Stimulated activated CD4-positive, alpha-beta T cell treated with anti-CD3 and anti-CD28 coated beads, Interleukin-15, amount 100 ng/mL, for 1 hour (primary cell): ENCODE measurements at places on chromosomes 11 and 22.

DNA sequence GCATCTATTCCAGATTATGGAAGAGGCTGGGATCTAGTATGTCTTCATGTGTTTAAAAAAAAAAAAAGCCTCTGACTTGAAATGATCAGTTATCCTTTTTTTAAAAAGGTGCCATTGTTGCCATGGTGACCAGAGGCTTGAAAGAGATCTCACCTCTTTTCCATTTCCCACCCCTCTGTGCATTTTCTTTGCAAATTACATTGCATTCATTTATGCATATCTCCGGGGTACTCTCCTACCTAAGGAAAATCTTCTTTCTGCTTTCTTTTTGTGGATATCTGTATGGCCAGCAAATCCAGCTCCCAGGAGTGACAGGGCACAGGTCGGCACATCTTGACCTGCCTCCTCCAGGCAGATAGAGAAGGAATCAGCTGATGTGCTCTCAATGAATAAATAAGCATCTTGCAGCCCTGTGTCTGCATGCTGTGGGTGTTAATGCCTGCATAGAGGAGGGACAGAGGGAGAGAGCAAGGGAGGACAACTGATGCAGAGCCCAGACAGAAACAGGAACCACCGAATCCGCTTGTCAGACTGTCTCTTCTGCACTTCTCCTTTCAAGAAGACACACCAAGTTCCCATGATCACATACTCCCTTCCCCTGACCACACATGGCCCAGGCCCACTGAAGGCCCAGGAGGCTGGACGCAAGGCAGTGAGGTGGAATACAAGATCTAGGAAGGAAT is 50.9 kb downstream of the CWC15 start:
- DNase-seq, result no peak

GRCh38 chr11:8339592-8340022 is 75.9 kb upstream of the LMO1 start:
- no peak for DNase-seq

- DNase-seq, result no peak
These were observed 840.7 kb downstream of the FAM181B start for GRCh38 chr11:81892770-81893635.

- DNase-seq, result no peak
These were observed 16.0 kb upstream of the TMPRSS4 start for GRCh38 chr11:118060869-118061268.

GRCh38 chr11:221998-222789 is 13.9 kb downstream of the SIRT3 start:
- DNase-seq, result no peak

DNA sequence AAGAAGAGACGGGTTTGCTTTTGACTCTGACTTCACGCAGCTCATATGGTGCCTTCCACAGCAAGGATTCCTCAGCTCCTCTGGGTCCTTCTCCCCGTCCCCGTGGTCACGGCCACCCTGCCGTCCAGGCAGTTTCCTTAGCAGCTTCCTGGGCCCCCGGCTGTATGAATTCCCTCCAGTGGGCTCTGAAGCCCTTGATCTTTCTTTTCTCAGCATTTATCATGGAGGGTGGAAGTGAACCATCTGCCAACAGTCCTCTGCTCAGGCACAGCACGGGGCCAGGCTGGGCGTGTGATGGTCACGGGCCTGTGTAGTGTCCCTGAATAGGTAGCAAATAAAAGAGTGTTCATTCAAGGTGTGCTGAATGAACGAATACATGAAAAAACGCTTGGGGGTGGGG is 782.4 kb downstream of the BRD1 start:
- DNase-seq, result no peak

DNA sequence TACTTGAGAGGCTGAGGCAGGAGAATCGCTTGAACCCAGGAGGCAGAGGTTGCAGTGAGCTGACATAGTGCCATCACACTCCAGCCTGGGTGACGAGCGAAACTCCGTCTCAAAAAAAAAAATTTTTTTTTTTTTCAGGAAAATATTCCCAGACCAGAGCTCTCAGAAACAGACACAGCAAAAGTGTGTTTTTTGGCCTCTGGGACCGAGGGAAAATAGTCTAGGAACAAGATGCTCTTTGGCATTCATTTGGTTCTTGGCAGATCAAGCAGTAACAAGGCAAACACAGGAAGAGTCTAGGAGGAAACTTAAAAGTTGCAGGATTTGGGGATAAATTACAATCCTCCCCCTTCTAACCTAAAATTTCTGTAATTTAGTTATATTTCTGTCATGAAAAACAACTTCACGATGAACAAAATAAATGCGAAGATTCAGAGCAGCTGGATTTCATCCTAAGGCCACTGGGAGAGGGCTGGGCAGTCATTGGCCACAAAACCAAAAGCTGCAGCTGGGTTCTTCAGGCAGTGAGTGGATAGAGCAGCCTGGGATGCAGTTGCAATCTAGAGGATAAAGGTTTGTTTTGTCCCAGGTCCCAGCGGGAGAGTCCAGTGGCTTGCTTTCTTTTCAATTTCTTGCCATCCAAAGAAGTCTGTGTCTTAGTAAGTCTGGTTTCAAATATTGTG is 19.7 kb downstream of the ATG16L2 start:
- DNase-seq, result no peak

GRCh38 chr11:64376071-64376470 is 17.1 kb downstream of the RPS6KA4 start:
- DNase-seq, result no peak

- DNase-seq, result no peak
These were observed 3.1 kb downstream of the MAML2 start for GRCh38 chr11:96339706-96340554.

- DNase-seq, result no peak
These were observed 44.6 kb downstream of the MYO7A start for GRCh38 chr11:77172666-77172982.

DNA sequence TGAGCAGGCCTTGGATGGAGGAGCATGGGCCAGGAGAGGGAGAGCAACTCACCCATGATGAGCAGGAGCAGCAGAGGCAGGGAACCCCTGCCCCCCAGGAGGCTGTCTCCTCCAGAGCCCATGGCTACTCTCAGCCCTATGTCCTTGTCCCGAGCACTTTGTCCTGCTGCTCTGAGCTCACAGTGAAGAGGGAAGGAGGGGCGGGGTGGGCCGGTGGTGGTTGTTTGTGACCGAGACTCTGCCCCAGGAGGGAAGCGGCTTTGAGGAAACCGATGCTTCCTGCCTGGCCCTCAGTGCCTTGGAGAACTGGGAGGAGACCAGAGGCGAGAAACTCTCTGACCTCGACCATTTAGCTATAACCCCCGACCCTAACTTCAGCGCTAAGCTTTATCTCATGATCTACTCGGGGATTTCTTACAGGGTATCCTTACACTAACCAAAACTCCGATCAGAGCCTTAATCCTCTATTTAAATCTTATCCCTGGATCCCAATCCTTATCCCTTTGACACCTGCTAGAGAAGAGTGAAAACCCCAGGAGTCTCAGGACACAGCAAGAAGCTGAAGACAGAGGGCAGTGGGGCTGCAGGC is at the start of gene ROBO4:
Gene ROBO4 (minus strand): TSS at position 192 of the 589 bp plus-strand sequence. CDS start 70 bp downstream, at position 122.
- DNase-seq, result no peak
